Activated CD4-positive, alpha-beta T cell treated with anti-CD3 and anti-CD28 coated beads for 24 hours (primary cell): ENCODE measurements at places on chromosomes 11 and 22.

- DNase-seq = no peak
Measured at GRCh38 chr11:46291441-46292150, 14.1 kb downstream of the CREB3L1 start.

- no peak for DNase-seq
Measured at GRCh38 chr11:69141742-69142141, 14.0 kb upstream of the SMIM38 start.

GRCh38 chr11:76621868-76622267 is 48.7 kb downstream of the LRRC32 start:
- no peak for DNase-seq

- no peak for DNase-seq
Measured at GRCh38 chr11:12629601-12630313, 44.5 kb upstream of the TEAD1 start.

- DNase-seq = no peak
Measured at GRCh38 chr22:42214633-42215415, 55.6 kb downstream of the TCF20 start.

GRCh38 chr11:27370374-27370773 is 7.4 kb upstream of the CCDC34 start:
- no peak for DNase-seq

DNA sequence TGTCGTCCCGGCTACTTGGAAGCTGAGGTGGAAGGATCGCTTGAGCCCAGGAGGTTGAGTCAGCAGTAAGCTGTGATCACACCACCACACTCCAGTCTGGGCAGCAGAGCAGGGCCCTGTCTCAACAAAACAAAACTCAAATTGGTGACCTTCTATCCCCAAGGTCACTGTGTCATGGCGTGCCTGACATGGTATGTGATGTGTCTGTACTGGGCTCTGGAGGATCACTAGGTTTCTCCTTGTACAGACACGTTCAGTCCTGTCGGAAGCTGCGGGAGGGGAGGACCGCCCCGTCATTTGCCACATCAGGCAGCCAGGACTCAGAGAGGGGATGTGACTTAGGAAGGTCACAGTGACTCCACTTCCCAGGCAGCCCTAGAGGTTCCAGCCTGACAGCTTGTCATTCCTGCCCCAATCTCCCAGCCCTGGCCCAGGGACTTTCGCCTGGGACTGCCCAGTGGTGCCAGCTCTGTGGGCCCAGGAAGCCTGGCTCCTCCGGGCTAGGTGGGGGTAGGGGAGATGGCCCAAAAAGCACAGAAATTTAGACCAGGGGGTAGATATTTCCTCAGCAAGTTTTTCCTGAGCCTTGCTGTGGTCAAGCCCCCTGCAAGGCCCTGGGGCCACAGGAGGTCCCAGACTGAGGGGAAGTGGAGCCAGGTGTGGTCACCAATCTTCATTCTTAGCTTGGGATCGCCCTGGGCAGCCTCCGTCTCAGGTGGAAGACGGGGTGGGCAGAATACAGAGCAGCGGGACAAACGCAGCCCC is 53.2 kb downstream of the TRIOBP start:
- no peak for DNase-seq

- no peak for DNase-seq
Measured at GRCh38 chr11:42816471-42816870, 495.3 kb upstream of the API5 start.

- no peak for DNase-seq
Measured at GRCh38 chr22:45399712-45400445, 13.5 kb downstream of the SMC1B start.

DNA sequence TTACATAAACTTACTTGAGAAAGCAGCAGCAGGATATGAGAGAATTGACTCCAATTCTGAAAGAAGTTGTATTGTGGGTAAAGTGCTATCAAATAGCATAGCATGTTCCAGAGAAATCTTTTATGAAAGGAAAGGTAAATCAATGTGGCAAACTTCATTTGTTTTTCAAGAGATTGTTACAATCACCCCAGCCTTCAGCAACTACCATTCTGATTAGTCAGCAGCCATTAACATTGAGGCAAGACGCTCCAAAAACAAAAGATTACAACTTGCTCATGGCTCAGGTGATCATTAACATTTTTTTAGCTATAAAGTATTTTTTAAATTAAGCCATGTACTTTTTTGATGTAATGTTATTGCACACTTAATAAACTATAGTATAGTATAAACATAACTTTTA is 357.2 kb downstream of the TMEM135 start:
- DNase-seq = no peak

GRCh38 chr11:56706486-56706885 is 7.6 kb downstream of the OR9G1 start:
- DNase-seq = no peak
